Upper lobe of right lung (tissue), 1 donor: ENCODE measurements at places on chromosomes 7 and 10. TPM values are rescaled to one million over a fixed set of nuclear protein-coding genes. Genes with fewer than 3 reads are reported as not detected.

GRCh38 chr7:117048882-117049281, 95.6 kb downstream of the ST7 start:
- H3K27me3 ChIP-seq = no peaks in the 10 kb centered on the region
- no peak overlapping the region for H3K27ac ChIP-seq
- H3K4me3 ChIP-seq = no peak overlapping the region

DNA sequence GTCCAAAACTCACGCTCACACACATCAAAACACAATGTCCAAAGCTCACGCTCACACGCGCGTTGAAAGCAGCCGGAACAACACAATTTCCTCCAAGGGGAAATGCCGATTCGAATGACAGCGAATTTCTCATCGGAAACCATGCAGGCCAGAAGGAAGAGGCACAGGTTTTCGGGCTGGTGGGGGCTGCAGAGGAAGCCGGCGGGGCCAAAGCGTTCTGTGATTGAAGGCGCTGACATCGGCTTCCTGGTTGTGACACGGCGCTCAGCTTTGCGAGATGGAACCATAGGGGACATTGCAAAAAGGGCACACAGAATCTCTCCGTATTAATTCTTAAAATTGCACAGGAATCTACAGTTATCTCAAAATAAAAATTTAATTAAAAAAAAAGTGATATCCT, 61.3 kb downstream of the FOXL3 start:
- DNase-seq = no peak
- H3K36me3 ChIP-seq = no peaks in the 10 kb centered on the region

GRCh38 chr7:140677496-140677895, 4.8 kb downstream of the ADCK2 start:
- no peaks in the 10 kb centered on the region for H3K27me3 ChIP-seq
- no peak overlapping the region for H3K27ac ChIP-seq
- no peak overlapping the region for H3K4me3 ChIP-seq
- H3K36me3 ChIP-seq = peaks cover 22% of the 10 kb centered on the region
- peak; percentile 3 for DNase-seq
- H3K4me1 ChIP-seq = peaks cover 20% of the 10 kb centered on the region

The SNX10 gene
- 73.8 TPM for total RNA-seq

The CDNF gene
- total RNA-seq = 0.61 TPM

- H3K4me1 ChIP-seq = no peaks in the 10 kb centered on the region
- DNase-seq = no peak
- no peaks in the 10 kb centered on the region for H3K27me3 ChIP-seq
- no peaks in the 10 kb centered on the region for H3K36me3 ChIP-seq
- no peak overlapping the region for H3K27ac ChIP-seq
Observed at GRCh38 chr10:111986079-111986478, 197.5 kb downstream of the GPAM start.

The UCMA gene
- total RNA-seq = not detected

DNA sequence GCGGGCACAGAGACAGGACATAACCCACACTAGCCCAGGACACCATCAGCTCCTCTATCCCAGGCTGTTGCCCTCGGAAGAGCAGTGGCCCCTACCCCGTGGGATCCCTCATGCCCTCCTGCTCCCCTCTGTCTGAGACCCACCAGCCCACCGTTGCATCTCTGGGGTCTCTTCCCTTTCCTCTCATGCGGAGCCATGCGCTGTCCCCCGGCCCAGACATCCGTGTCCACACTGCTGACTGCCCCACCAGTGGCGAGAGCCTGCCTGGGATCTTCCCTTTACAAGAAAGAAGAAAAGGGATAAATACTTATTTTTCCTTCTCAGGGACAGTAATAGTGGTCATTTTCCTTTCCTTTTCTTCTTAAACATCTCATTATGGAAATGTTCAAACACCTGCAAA, 115.4 kb downstream of the WDR37 start:
- no peaks in the 10 kb centered on the region for H3K4me1 ChIP-seq
- H3K36me3 ChIP-seq = no peaks in the 10 kb centered on the region
- H3K27me3 ChIP-seq = no peaks in the 10 kb centered on the region
- DNase-seq = peak; percentile 52

GRCh38 chr7:138396251-138397070, 63.6 kb upstream of the TRIM24 start:
- H3K27ac ChIP-seq = peak overlapping the region; percentile 21
- no peaks in the 10 kb centered on the region for H3K27me3 ChIP-seq

- no peaks in the 10 kb centered on the region for H3K27me3 ChIP-seq
- no peaks in the 10 kb centered on the region for H3K36me3 ChIP-seq
- H3K4me3 ChIP-seq = no peak overlapping the region
- H3K27ac ChIP-seq = no peak overlapping the region
Observed at GRCh38 chr10:116038259-116038658, 234.7 kb downstream of the GFRA1 start.

GRCh38 chr7:65477326-65477725, 103.7 kb downstream of the ZNF92 start:
- H3K27me3 ChIP-seq = no peaks in the 10 kb centered on the region
- no peak overlapping the region for H3K27ac ChIP-seq
- H3K4me3 ChIP-seq = no peak overlapping the region
- no peaks in the 10 kb centered on the region for H3K4me1 ChIP-seq
- no peaks in the 10 kb centered on the region for H3K36me3 ChIP-seq

GRCh38 chr7:85407391-85407790, 220.5 kb upstream of the SEMA3D start:
- no peak overlapping the region for H3K27ac ChIP-seq
- H3K36me3 ChIP-seq = no peaks in the 10 kb centered on the region
- H3K4me3 ChIP-seq = no peak overlapping the region
- H3K27me3 ChIP-seq = no peaks in the 10 kb centered on the region
- no peak for DNase-seq

DNA sequence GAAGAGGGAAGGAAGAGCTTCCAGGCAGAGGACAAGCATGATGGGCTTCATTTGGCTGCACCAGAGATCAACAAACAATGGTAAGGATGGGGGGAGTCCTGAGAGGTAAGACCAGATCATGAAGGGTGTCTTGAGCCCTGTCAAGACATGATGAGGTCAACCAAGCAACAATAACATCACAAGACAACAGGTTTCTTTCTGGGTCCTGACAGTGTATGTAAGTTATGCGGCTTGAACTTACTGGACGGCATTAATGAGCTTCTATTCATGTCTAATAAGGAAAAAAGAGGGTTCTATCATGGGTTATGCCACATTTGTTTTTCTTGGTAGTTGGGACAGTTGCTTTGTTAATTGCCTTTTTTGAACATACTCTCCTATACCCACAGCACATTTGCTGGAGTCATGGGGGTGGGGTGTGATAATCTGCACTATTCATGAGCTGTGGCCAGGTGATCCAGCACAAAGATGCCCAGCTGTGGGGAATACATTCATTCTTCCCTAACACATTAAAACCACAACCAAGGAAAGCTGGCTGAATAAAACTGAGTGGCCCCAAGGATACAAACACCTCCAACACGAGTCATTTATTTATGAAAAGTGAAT, 168.8 kb upstream of the KLF14 start:
- peak overlapping the region; percentile 63 for H3K27ac ChIP-seq
- H3K36me3 ChIP-seq = peaks cover 30% of the 10 kb centered on the region
- no peak for DNase-seq
- H3K27me3 ChIP-seq = no peaks in the 10 kb centered on the region

- no peaks in the 10 kb centered on the region for H3K27me3 ChIP-seq
- no peaks in the 10 kb centered on the region for H3K36me3 ChIP-seq
- H3K27ac ChIP-seq = no peak overlapping the region
- DNase-seq = no peak
Observed at GRCh38 chr10:130931256-130931655, 380.3 kb downstream of the TCERG1L start.

GRCh38 chr7:46485481-46486065, 564.5 kb upstream of the IGFBP3 start:
- no peaks in the 10 kb centered on the region for H3K27me3 ChIP-seq
- no peak for DNase-seq
- H3K4me1 ChIP-seq = no peaks in the 10 kb centered on the region
- no peak overlapping the region for H3K4me3 ChIP-seq
- H3K27ac ChIP-seq = no peak overlapping the region

The ZNF804B gene
- total RNA-seq = not detected

DNA sequence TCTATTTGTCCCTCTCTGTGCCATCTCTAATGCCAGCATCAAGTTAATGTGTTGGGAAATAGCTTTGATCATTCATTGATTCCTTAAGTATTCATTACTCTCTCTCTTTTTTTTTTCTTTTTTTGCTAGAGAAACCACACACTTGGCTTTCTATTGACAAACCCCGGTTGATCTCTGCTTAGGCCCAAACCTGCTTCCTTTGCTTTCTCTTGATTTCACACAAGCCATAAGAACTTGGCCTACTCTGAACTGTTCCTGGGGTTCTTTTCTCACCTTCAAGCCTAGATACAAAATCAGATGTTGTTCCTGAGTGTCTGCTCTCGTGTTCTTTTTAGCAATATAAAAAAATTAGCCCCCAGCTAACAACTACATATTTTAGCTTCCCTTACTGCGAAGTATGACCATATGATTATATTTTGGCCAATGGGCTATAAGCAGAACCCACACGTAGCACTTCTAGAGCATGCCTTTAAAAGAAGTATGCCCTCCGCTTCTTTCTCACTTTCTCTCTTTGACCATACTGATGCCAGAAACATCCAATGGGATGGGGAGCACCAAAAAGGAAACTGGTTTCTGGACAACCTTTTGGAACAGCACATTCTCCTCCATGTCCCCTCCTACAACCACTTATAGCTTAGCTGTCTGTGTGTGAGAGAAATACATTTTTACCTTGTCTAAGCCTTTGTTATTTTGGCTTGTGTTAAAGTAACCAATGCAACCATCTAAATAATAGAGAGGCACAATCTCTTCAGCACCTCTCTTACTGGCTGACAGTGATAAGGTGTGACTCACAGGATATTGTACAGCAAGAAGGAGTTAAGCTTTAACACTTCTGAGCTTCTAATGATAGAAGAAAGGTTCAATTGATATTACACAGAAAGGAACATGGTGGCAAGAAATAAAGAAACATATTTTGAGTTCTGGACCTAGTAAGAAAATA, 96.6 kb upstream of the LRRN3 start:
- H3K27me3 ChIP-seq = no peaks in the 10 kb centered on the region
- H3K4me3 ChIP-seq = no peak overlapping the region
- no peak for DNase-seq

- no peak overlapping the region for H3K4me3 ChIP-seq
- no peaks in the 10 kb centered on the region for H3K4me1 ChIP-seq
- no peaks in the 10 kb centered on the region for H3K36me3 ChIP-seq
- no peak for DNase-seq
Observed at GRCh38 chr10:77630507-77630848, 7.1 kb downstream of the KCNMA1 start.

- H3K36me3 ChIP-seq = no peaks in the 10 kb centered on the region
- H3K4me1 ChIP-seq = peaks cover 8% of the 10 kb centered on the region
- no peak for DNase-seq
Observed at GRCh38 chr10:36177071-36177470, 535.0 kb upstream of the FZD8 start.

DNA sequence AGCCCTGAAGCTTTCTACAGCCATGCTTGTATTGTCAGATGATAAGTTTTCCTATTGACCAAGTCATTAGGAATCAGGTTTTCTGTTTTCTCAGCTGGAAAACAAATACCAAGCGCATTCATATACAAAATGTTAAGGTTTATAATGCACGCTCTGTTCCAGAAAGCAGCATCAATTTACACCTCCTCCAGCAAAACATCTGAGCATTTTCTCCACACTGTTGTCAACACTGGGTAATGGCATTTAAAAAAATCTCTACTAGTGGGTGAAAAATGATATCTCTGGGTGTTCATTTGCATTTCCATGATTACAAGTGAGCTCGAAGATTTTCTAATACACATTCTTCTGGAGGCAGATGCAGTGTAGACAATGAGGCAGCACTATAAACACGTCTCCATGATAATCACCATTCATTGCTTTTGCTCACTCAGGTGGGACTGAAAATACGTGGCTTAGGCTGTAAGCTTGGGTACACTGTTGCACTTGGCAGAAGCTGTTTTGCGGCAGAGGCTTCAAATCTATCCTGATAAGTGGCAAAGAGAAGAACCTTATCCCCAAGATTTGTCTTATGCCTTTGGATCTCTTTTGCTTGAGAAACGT, 114.8 kb upstream of the PLPP4 start:
- H3K4me3 ChIP-seq = no peak overlapping the region
- H3K4me1 ChIP-seq = no peaks in the 10 kb centered on the region
- no peak overlapping the region for H3K27ac ChIP-seq
- peaks cover 5% of the 10 kb centered on the region for H3K27me3 ChIP-seq

DNA sequence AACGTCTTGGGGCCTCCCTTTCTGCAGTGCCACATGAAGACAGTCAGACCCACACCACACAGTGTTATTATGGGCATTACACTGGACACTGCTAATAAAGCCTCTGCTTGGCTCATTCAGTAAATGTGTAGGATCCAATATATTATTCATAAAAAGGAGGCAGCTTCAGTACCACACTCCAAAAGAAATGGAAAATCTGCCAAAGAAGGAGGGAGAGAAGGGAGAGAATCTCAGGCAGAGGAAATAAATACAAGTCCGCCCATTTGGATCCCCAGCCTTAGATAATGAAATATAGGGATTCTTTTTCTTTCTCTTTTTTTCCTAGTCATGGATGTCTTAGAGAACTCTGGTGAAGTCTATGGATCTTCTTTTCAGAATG, 162.2 kb downstream of the ELMO1 start:
- peaks cover 44% of the 10 kb centered on the region for H3K4me1 ChIP-seq
- H3K36me3 ChIP-seq = no peaks in the 10 kb centered on the region
- H3K27ac ChIP-seq = no peak overlapping the region

- no peaks in the 10 kb centered on the region for H3K36me3 ChIP-seq
- DNase-seq = no peak
- no peak overlapping the region for H3K4me3 ChIP-seq
- no peaks in the 10 kb centered on the region for H3K27me3 ChIP-seq
Observed at GRCh38 chr10:30026578-30026977, 32.8 kb downstream of the JCAD start.

The ZMYND11 gene
- total RNA-seq = 82.3 TPM

The INHBA gene
- total RNA-seq = 70.2 TPM

DNA sequence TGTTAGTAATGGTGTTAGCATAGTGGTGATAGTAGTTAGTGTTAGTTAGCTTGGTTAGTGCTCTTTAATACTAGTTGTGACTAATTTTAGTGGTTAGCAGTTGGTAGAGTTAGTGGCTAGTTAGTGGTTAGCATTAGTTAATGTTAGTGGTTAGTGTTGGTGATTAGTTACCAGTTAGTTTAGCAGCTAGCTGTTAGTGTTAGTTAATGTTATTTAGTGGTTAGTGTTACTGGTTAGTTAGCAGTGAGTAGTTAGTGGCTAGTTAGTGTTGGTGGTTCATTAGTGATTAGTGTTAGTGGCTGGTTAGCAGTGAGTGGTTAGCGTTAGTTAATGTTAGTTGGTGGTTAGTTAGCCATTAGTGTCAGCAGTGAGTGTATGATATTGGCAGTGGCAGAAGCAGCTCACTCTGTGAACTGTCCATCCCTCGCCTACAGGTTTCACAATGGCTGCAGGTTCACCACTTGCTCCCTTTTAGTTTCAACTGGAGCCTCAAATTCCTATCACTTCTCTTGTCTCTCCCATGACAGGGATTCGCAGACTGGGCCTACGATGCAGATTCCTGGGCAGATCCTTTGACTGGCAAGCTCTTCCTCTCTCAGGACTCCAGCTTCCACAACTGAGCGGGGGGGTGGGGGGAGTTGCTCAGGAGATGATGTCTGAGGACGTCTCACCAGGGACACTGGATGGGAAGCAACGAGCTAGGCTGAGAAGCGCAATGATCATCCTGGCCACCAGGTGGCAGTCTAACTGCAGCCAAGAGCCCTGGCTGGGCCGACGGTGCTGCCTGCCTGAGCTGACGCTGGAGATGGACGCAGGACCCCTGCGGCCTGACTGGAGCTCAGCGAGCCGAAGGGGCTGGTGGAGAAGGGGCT, 19.5 kb downstream of the GHRHR start:
- H3K36me3 ChIP-seq = no peaks in the 10 kb centered on the region
- no peak overlapping the region for H3K4me3 ChIP-seq
- no peaks in the 10 kb centered on the region for H3K27me3 ChIP-seq

The FFAR4 gene
- 4.9 TPM for total RNA-seq

The YAE1 gene
- total RNA-seq = 16.5 TPM

- no peak overlapping the region for H3K4me3 ChIP-seq
- no peaks in the 10 kb centered on the region for H3K36me3 ChIP-seq
- no peaks in the 10 kb centered on the region for H3K27me3 ChIP-seq
- no peaks in the 10 kb centered on the region for H3K4me1 ChIP-seq
Observed at GRCh38 chr10:114879541-114880158, 58.1 kb downstream of the FHIP2A start.
